ENCODE measurements at places on chromosomes 5 and 9.

DNA sequence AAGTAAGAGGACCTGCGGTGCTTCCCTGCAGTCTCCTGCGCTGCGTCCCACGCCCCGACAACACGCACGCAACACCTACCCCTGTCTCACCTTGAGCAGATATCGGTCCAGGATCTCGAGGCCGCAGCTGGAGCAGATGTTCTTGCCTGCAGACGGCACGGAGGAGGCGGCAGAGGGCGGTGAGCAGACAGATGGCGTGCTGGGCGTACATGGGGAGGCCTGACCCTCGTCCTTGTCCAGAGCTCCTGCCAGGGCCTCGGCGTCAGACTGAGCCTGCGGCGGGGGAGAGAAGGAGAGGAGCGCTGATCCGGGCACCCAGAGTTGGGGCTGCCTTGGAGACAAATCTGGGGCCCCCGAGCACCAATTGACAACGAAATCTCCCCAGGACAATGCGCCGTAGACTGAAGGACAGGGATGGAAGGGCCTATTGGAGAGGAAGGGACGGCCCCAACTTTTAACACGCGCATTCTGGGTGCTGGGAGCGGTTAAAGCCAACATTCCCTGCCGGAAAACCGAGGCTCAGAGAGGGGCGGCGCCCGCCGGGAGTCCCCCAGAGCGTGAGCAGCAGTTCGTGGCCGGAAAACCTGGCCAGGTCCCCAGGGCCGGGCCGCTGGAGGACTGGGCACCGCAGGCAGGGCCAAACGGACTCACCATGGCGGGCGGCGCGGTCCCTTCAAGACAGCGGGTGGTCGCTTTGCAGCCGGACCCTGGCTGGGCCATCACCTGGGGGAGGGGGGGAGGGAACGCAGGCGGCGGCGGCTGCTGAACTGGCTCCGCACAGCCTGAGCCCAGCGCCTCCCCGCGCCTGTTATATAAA lies 1.8 kb downstream of the LHX6 start:
- DNase-seq: no peak

DNA sequence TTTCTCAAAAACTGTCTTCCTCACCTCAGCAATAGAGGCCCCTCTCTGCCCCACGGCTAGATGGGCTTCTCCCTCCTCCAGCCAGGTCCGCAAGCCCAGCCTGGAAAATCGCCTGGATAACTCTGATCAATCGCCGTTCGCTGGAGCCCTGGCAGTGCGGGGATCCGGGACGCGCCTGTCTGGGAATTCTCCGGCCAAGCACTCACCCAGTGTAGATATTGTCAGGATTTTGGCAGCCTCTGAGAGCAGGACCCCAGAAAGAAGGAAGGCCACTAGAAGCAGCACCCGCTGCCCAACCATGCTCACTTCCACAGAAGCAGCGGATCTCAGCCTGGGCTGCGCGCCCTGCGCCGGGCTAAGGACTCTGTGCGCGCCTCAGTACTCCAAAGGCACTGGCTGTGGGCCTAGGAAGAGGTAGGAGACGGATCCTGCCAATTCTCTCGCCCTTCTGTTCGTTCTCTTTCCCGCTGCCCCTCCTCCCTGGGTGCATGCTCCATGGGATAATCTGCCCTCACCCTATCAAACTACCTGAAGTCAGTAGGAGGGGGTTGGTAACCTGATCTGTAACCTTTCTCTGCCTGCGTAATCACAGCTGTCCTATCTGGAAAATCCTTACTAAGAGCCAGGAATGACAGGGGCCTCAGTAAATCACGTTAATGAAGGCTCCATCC lies at the start of gene UGT3A1:
TSS of gene UGT3A1 (minus strand) at position 450 of the 671 bp plus-strand sequence. CDS start at position 300, 150 bp downstream.
- DNase-seq: no peak

DNA sequence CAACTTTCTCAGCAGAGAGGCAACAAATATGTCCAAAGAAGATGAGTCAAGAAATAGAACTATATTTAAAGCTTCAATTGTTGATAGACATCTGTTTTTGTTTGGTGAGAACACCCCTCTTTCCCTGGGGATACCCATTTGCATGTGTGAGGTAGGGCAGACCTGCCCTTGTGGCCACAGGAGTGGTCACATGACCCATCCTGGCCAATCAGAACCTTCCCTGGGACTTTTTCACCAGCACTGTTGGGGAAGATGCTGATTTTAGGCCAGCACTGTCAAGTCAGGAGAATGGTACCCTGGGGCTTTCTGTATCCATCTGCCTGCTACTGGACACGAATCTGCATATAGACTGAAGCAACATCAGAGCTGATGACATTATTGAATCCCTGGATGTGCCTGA lies 211.2 kb downstream of the CDK5RAP2 start:
- DNase-seq: no peak

DNA sequence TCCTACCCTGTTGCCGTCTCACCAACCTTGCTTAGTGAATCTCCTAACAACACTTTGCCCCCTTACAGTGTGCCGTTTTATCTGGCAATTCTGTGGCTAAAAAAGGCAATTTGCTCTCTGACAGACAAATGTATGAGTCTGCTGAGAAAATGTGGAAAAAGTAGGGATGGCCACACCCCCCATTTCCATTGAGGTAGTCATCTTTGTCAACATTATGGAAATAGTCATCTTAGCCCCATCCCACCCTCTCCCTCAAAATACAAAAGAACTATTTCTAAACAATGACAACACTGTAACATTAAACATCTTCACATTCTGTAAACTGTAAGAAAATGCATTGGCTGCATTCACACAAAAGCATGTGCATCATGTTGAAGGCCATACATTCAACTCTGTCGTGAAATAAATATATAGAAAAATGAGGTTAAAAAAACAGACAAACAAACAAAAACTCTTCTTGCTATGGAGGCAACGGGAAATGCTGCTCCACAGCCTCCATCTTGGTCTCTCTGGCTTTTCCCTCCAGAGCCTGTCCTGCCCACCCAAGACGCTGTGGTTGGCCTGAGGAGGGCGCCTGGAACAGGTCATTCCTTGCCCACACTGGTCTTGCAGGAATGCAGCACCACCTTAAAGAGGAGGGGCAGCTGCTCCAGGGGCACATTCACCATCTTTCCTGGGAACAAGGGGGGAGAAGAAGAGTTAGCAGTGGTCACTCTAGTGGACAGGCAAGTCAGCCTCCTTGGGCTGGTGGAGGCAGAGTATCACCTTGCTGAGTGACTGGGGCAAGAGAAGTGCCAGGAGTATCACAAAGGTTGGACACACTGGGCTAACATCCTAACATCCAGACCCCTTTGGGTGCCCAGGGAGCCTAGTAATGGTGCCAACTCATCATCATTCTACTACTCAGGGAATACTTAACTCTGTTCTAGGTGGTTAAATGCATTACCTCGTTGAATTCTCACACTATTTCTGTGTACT lies 15.2 kb upstream of the NR5A1 start:
- DNase-seq: no peak

GRCh38 chr5:134994560-134995156 lies 27.0 kb downstream of the CATSPER3 start:
- no peak for DNase-seq

DNA sequence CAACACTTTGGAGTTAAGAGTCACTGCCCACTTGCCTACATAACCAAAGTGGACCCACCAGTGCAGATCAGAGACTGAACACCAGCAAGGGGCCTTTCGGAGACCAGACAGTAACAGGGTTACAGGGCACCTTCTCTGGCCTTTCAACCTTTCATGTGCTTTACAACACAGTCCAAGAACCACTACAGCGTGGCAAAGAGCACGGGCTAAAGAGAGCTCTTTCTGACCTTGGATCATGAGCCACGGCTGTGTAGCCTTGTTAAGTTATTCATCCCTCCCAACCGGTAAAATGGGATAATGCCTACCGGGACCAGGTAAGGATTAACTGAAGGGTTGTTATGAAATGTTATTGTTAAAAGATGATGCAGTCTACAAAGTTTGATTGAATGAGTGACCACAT lies 75.0 kb downstream of the TLE1 start:
- no peak for DNase-seq

GRCh38 chr9:113641100-113641885 lies 177.8 kb downstream of the RGS3 start:
- DNase-seq: no peak

Data from hypothalamus (tissue), 51 donors.